ENCODE measurements at places on chromosomes 3 and 15.

GRCh38 chr15:65094294-65094995, 17.9 kb downstream of the KBTBD13 start:
- DNase-seq = no peak

DNA sequence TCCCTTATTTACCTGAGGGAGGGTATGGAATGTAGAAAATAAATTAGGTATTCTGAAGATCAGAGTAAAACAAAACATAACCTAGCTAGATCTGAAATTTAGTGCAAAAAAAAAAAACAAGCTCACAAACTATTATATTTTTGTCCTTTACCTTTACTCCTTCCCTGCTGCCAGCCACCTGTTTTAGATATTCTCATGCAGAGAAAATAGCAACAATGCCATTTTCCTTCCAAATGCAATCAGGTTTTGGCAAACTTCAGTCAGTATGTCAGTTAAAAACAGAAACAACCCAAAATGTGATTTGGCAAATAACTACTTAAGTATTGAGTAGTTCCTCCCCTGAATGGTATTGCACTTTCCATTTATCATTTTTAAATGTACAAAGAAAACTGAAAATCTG, 35.8 kb downstream of the PEAK1 start:
- DNase-seq = no peak

- peak; percentile 93 for DNase-seq
Measured at GRCh38 chr3:115518100-115518852, 105.0 kb upstream of the GAP43 start.

DNA sequence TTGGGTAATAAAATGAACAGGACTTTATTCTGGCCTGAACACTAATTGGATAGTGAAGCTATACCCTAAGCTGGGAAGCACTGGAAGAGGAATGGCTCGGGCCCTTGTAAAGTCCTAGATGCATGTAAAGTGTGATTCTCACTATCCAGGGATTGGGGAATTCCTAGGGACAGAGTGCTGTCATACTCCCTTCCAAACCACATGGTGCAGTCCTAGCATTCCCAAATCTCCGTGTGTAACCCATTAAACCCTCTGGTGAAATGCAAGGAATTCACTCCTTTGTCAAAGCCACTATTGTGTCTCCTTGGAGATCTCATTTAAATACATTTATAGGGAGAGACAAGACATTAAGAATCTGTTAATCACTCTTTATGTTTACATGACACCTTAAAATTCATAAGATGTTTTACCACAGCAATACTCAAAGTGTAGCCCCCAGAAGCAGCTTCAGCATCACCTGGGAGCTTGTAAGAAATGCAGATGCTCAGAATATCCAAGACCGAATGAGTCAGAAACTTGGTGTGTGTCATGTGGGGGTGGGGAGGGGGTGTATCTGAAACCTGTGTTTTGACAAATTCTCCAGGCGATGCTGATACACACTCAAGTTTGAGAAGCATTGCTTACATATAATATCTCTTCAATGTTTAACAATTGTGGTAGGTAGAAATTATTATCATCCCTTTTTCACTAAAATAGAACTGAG, 121.8 kb upstream of the NPHP3 start:
- no peak for DNase-seq

GRCh38 chr3:119243712-119244111, 3.0 kb upstream of the B4GALT4 start:
- DNase-seq = no peak

Data from heart left ventricle (tissue), 16 donors.